Stimulated activated memory B cell treated with anti-CD40 and anti-IgM and Interleukin-4, amounts not matched to agents 10 μg/mL and 1 μg/mL and 100 μg/mL, for 72 hours (primary cell): ENCODE measurements at places on chromosomes 5 and 9.
A peak's percentile ranks its signal among the peaks of the same experiment; 100 is the strongest.

DNA sequence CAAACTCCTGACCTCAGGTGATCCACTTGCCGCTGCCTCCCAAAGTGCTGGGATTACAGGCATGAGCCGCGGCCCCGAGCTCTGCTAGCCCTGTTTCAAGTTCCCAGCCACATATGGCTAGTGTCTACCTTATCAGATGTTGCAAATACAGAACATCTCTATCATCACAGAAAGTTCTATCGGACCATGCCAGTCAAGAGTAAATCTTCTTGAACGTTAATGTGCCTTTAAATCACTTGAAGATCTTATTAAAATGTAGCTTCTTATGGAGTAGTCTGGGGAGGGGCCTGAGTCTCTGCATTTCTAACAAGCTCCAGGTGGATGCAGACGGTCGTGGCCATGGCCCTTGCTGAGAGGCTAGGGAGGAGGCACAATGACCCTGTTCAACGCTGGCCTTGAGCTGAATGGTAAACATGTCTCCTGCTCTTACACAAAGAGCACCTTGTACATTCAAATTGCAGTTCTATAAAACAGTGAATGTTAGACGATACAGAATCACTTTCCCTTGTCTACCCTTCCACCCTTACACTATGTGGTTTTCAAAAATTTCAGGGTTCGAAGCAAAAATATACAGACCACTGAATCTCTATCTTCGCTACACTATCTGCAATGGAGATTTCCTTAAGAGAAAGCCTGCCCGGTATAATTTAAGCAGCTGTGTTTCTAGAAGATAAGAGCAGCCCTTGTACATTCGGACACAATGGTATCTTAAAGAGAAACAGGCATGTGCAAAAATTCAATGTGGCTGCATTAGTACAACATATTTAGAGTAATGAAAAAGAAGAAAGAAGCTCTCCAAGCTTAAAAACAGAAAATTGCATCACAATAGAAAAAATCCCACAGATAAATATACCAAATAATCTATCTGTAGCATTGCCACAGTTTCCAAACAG is 114.1 kb downstream of the FRMD3 start:
- ATAC-seq, result no peak

GRCh38 chr5:20949636-20950035 is 961.6 kb upstream of the CDH18 start:
- ATAC-seq, result no peak

DNA sequence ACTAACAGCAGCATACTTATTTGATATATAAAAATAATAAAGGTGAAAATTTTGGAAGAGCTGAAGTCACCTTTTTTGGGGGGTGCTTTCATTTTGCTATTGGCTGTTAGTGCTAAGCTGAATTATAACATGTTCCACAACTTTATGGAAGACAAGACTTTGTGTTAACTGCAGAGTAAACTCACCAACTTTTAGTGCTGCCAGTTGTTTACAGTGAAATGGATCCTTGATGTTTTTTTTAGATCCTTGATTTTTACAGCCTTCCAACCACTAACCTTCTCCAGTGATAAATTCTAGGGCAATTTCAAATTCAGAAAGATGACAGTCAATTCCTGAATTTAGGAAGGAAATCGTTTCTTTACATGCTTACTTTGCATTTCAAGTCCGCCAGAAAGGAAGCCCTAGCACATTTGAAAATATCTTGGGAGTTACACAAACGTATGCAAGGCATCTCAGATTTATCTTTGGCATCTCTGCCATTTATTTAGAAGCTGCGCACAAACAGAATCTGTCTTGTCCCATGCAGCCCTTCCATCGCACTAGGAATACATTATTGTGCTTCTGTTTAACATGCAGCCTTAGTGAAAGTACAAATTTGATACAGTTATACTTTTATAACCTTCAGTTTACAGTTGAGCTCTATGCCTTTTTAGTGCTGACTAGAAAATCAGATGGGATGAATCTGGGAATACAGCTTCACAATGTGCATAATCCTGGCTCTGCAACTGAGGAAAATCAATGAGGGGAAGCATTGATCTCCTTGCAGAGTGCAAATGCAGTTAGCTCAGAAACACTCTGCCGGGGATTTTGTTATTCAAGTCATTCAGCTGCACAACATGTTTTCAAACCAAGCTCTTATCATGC is 142.4 kb upstream of the ZNF608 start:
- ATAC-seq, result no peak

DNA sequence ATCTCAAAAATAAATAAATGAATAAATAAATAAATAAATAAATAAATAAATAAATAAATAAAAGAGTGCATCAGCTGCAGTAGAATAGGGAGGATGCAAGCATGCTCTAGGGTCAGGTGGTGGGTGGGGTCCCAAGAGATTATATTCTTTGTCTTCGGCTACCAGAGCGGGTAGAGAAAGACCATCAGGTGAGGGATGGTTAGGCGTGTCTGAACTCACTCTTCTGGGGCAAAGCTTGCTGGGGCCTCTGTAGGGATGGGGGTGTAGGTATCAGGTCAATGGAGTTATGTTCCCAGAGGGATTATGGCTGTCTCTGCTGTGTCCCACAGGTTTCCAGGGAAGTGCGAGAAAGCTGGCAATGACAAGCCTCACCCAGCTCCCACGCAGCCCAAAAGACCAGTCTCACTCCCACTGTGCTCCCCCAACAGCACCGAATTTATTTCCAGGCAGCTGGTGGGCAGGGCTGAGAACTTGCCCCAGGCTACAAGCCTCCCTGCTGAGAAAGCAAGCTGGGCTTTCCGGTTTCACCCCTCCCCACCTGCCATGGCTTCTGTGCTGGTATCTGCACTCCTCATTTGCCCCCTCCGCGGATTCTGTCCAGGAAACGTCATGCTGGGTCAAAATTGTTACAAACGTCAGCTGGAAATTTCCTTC is 180.8 kb downstream of the LURAP1L start:
- ATAC-seq, result no peak

- ATAC-seq, result peak; percentile 62
Observed at GRCh38 chr9:96071076-96071814, 195.8 kb downstream of the ERCC6L2 start.
